Thoracic aorta endothelial cell (primary cell): ENCODE measurements at places on chromosomes 13 and 19. TPM values are rescaled to one million over a fixed set of nuclear protein-coding genes. Genes with fewer than 3 reads are reported as not detected.

The SIGLEC12 gene
- total RNA-seq: not detected in 2 replicates

The PSG2 gene
- total RNA-seq: not detected in 2 replicates

The KLK1 gene
- not detected in 2 replicates for total RNA-seq

The SYNGR4 gene
- not detected in 2 replicates for total RNA-seq

The ZNF20 gene
- total RNA-seq: 2.2 and 2.5 TPM in 2 replicates

The HMGB1 gene
- 435 and 795 TPM in 2 replicates for total RNA-seq

The LMTK3 gene
- total RNA-seq: under 0.01 and 0.22 TPM in 2 replicates

The IGFL3 gene
- total RNA-seq: not detected in 2 replicates

The TMED1 gene
- total RNA-seq: 27.1 and 27.6 TPM in 2 replicates

The IRGC gene
- not detected in 2 replicates for total RNA-seq
